Hepatocyte (in vitro differentiated cells): ENCODE measurements at places on chromosomes 4 and X.

DNA sequence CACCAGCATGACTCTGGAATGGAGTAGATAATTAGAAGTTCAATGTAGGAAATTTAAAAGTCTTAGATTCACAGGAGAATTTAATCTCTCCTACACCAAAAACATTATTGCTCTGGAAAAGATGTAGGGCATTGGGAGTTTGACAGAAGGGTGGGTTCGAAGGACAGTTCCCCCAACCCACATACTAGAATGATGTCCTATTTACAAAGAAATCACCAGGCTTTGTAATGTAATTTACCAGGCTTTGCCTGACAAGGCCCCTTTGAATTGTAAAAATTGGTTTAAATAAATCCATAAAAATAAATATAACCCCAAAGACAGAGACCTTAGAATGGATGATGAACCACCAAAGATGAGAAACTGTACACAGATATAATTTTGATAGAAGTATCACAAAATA is 399.2 kb upstream of the GRID2 start:
- no peak for DNase-seq

- DNase-seq, result no peak
Measured at GRCh38 chr4:76108467-76109181, 34.1 kb downstream of the ART3 start.

DNA sequence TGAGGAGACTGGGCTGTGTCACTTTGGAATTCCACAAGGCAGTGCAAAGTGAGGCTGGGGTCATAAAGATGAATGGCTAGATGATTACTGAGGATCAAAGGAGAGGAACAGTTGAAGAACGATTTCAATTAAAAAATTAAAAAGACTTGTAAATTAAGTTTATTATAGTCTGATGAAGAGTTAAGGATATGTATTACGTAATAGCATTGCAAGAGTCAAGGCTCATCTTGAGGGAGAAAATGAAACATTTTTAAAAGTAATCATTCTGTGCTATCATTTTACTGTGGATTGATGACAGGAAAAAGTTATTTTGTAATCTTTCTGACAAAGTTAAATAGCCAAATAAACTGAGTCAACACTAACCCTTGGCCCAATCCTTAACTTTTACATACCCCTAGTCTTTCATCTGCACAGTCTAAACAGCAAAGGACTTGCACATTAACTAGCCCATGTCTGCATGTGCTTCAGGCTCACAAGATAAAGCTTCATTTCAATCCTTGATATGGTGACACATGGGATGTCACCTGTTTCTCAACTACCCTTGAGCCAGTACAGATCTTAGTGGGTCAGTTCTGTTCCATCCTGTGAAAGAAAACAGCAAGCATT is 465.5 kb upstream of the CTSO start:
- DNase-seq, result peak; percentile 10

DNA sequence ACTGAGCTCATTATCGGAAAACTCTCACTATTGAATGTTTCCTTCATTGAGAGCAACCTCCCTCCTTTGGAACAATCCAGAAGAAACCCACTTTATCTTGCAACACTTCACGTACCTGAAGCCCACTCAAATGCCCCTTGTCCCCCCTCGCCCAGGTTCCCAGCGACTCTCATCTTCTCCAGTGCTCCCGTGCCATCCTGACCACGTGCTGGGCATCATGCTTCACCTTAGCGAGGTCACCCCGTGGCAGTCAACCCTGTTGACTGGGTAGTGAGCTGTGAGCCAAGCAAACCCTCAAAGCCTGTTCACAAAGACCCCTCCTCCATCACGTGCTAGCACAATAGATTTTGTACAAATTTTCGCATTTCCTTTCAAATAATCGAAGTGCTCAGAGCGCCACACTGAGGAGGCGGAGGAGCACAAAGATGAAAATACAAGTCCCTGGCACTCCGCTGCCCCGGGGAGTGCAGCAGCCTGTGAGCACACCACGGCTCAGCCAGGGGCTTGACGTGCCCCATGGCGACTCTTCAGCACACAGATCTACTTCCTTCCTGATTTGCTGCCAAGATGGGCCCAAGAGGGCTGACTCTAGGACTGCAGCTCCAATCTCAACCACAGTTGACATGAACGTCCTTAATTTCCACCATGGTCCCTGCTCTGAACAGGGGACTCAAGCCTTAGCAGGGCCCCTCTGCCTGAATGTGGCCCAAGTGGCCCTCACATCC is 15.6 kb downstream of the PDZD4 start:
- no peak for DNase-seq

DNA sequence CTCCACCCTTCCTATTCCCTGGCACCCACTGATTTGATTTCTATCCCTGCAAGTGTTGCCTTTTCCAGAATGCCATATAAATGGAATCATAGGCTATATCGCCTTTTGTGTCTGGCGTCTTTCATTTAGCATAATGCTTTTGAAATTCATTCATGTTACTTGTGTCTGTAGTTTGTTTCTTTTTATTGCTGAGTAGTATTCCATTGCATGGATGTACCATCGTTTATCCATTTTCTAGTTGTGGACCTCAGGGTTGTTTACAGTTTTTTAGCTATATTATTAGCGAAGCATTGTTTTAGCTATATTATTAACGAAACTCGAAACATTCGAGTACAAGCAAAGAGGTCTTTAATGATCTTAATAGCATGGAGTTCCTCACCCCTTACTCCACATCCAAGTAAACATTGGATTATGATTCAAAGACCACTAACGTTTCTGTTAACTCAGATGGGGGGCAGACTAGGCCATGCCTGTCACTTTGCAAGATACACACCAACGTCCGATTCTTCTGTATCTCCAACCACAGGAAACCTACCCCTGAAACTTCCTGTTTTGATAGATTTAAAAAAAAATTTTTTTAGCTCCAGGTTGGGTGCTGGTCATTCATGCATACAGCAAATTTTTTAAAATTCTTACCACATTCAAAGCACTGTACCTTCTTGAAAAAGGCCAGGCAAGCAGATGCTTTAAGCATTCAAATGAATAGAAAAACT is 1.1 kb downstream of the DCK start:
- DNase-seq, result no peak

DNA sequence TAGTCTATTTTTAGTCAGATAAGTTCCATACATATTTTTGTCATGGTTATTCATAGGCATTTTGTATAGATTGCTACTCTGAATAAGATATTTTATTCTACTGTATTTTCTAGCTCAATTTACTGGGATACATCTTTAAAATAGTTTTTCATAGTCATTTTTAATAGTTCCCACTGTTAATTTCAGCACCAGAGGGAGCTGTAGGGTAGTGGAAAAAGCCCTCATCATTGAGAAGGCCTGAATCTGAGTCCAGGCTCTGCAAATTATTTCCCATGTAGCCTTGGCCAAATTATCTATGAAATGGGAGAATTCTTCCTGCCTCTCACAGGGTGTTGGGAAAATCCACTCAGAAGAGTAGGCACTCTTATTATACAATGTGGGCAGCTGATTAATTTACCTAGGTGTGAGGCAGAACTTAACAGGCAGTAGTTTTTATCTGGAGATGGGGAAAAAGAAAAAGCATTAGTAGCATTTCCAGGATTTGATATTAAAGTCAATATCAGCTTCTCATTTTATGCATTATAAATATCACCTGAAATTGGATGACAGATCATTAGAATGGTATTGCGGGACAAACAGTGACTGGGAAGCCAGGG is 102.9 kb upstream of the PAQR3 start:
- peak; percentile 42 for DNase-seq

- DNase-seq, result no peak
Measured at GRCh38 chrX:14028473-14028872, 1.2 kb downstream of the GEMIN8 start.

DNA sequence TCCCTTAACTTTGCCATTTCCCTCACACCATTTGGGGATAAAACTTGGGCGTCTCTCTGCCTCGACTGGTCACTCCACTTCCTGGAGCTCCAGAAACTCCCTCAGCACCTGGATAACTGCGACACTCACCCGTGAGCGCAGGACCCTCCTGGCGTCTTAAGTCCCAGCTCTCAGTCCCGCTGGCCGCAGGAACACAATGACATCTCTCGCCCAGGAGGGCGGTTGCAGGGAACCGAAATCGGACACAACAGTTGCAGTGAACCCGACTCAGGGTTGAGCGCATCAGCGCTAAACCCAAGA is 370.9 kb upstream of the SMIM31 start:
- peak; percentile 24 for DNase-seq

DNA sequence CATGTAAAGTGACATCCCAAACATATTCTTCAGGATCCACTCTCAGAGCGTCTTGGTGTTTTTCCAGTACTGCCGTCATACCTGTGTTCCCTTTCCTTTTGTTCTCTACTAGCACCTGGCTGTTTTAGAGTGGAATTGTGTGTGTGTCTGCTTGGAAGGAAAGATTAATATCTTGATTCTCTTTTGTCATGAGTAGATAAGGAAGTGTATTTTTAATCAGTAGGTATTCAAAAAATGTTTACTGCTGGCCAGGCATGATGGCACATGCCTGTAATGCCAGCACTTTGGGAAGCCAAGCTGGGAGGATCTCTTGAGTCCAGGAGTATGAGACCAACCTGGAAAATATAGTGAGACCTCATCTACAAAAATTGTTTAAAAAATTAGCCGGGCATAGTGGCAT is 198.8 kb downstream of the CBR4 start:
- DNase-seq, result no peak

DNA sequence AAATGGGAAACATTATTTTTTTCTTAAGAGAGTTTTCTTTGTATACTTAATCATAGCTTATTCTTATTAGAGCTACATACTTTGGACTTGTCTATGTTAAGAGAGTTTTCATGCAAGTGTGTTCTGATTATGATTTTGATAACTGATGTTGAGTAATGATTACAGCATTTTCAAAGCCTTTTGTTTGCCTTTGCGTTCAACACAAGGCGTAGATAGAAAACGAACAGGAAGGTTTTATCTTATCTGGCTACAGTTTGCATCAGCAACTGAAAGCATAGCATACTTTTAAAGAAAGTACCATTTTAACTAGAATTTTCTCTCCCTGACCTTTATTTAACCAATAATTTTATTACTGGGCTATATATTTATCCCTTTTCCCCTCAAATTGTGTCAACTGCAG is 51.6 kb upstream of the PDLIM5 start:
- DNase-seq, result no peak

DNA sequence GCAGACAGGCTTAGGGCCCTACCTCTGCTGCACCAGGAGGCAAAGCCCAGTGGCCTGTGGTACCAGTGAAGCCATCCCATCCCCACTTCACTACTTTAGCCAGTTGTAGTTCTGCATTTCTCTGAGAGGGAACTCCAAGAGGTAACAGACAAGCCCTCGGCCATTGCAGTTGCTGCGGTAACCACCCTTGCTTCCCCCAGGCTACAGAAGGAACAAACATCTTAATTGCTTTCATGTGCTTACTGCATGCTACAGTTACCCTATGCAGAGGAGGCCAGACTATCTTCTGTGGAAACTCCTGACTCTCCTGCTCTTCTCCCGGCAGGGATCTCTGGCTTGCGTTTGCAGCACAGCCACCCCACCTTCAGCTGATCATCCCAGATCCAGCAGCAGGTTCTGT is 67.8 kb downstream of the SPIN4 start:
- DNase-seq, result no peak

- no peak for DNase-seq
Measured at GRCh38 chr4:55116450-55116849, 8.9 kb downstream of the KDR start.

GRCh38 chr4:174369985-174370384 is 86.3 kb downstream of the CEP44 start:
- no peak for DNase-seq

- DNase-seq, result no peak
Measured at GRCh38 chr4:45745741-45746140, 378.1 kb downstream of the GABRG1 start.

DNA sequence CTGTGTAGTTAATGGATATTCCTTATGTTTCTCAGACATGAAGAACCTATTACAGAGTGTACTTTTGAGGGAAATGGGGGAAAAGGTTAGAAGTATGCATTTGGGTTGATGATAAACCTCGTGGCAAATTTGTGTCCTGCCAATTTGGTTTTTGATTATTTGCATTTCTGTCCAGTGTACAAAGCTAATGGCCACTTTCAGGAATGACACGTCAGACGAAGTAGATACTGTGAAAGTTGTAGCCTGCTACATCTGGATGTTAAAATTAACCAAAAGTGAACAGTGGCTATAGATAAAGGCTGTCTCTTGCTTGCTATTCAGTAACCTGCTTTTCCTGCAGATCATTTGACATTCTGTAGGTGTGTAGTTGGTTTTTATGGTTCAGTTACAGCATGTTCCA is 1.0 kb downstream of the PRDX4 start:
- no peak for DNase-seq

- DNase-seq, result no peak
Measured at GRCh38 chrX:44503560-44503959, 39.1 kb downstream of the FUNDC1 start.

DNA sequence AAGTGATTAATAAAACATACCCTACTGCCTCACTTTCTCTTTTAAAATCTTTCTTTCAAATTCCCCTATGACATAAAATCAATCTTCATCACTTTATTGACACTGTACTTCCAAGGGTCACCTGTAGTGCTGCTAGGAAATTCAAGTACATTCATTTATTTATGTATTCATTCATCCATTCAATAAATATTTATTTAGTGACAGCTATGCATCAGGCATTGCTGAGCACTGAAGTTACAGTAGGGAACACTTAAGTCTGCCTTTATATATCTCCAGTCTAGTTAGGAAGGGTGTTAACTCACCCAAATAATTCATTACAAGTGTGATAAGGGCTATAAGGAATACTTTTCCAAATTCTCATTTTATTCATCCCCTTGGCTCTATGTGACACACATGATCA is 2.3 kb downstream of the SYTL5 start:
- DNase-seq, result no peak

DNA sequence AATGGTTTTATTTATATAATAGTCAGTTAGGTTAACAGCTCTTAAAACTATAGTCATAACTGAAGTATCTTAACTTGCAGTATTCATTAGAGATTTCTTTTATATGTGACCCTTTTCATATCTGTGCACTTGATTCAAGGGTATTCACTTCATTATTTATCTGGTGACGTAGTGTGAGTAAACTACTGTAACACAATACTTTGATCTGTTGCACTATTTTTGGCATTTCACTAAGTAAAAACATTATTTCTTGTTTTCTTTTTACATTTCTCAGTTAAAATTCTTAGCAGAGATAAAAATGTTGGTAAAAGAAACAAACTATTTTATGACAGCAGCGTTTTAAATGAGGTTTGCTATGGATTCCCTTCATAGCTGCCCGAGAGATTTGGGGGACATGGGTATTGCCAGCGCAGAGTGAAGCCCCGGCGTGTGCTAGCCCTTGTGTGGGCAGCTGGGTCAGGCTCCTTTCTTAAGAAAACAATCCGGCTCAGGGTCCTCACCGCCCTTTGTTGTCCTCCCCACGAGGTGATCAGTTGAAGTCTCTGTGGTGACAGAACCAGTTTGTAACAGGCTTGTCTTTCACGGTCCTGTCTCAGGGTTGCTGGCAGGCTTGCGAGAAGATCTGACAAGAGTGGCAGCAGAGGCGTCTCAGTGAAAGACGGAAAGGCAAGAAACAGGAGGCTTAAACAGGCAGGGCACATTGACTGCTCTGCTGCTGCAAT is 293.4 kb downstream of the BMPR1B start:
- no peak for DNase-seq
